ENCODE measurements at places on chromosomes 11 and 22.
A peak's percentile ranks its signal among the peaks of the same experiment; 100 is the strongest.

DNA sequence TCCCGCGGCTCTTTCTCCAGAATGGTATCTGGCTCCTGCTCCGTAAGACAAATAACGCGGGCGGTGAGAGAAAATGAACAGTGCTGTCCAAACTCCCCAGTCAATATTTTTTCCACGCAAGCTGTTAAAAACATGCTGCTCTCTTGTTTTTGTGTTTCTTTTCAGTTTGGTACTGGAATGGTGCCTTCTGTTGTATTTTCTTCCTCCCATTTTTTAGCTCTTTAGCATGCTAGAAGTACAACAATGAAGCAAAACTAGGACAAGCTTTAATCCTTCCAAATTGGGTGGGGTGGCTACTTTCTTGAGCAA lies 599 bp upstream of the PPP2R1B start:
- no peak for DNase-seq

DNA sequence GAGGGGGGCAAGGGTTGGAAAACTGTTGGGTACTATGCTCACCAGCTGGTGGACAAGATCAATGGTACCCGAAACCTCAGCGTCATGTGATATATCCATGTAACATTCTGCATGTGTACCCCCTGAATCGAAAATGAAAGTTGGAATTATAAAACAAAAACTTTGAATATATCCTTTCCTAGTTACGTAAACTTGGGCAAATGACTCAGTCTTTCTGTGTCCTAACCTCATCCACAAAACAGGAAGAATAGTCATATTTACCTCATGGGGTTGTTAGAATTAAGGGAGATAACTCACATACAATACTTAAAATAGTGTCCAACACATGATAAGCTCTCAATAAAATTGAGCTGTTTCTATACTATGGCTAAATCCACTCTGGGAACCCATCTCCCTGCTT lies 620.1 kb upstream of the KIRREL3 start:
- DNase-seq = no peak

GRCh38 chr11:130137999-130138398 lies 21.6 kb upstream of the ST14 start:
- no peak for DNase-seq

GRCh38 chr22:44869196-44869595 lies 116.8 kb downstream of the ARHGAP8 start:
- DNase-seq = no peak

DNA sequence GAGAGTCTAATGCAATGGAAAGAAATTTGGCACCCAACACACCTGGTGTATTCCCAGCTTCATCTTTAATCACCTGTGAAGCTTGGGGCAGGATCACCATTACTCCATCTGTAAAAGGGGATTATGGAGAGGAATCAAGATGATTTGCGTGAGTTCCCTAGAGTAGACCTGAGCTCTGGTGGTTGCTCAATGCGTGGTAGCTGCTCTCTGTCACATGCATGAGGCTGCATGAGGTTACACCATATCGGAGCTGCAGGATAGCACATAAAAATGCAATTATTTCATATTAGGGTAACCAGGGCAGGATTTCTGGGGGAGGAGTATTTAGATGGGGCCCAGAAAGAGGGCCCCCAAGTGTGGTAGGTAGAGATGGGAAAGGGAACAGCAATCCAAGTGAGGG lies 35.3 kb upstream of the CLMP start:
- DNase-seq = no peak

GRCh38 chr22:31748490-31748889 lies 1.4 kb downstream of the PRR14L start:
- no peak for DNase-seq

- no peak for DNase-seq
Measured at GRCh38 chr22:20324139-20324516, 4.3 kb upstream of the DGCR6L start.

DNA sequence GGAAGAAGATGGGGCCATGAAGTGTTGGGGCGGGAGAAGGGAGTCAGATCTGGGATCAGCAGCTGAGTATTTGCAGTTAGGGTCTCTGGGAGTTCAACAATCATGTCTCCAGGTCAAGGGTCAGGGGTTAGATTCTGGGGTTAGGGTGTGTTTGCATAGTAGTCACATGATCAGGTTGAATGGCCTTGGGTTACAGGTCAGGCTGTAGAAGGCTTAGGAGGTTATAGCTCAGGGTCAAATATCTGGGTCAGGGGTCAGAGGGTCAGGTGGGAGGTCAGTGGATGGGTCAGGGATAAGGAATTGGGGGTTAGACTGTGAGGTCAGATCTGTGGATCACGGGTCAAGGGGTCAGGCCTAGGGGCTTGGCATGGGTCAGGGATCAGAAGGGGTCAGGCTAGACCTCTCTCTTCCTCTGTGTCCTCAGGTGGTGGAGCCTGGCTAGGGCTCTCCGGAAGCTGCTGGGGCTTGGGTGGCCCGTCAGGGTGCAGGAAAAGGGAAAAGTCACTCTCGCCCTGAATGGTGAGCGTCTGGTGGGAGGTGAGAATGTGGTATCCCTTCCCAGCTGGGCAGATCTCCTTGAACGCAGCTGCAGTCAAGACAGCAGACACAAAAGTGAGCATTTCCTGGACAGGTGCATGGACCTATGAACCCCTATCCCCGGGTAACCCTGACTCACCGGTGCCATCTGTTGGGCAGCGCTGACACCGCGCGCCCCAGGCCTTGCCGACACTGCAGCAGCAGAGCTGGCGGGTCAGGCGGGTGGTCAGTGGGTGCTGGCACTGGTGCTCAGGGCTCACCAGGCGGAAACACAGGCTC lies 6.4 kb downstream of the LTBP3 start:
- DNase-seq = no peak

GRCh38 chr22:39237318-39238100 lies 7.3 kb downstream of the PDGFB start:
- DNase-seq = peak; percentile 17

- peak; percentile 31 for DNase-seq
Measured at GRCh38 chr11:68214173-68215086, 1.3 kb upstream of the KMT5B start.

DNA sequence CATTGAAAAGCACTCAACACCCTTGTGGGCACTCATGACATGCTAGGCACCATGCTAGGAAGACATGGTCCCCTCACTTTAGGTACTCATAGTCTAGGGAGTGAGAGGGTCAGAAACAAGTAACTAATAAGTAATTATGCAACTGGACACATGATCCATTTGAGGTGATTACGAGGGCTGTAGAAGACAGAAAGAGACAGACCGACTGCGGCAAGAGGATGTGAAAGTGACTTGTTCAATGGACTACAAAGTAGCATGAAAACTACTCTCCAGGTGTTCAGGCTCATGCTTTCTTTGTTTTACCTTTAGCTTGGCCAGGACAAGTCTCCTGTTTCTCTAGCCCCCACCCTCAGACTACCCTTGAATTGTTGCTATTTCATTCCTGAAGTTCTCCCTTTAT lies 310.8 kb upstream of the SORL1-AS1 start:
- no peak for DNase-seq

DNA sequence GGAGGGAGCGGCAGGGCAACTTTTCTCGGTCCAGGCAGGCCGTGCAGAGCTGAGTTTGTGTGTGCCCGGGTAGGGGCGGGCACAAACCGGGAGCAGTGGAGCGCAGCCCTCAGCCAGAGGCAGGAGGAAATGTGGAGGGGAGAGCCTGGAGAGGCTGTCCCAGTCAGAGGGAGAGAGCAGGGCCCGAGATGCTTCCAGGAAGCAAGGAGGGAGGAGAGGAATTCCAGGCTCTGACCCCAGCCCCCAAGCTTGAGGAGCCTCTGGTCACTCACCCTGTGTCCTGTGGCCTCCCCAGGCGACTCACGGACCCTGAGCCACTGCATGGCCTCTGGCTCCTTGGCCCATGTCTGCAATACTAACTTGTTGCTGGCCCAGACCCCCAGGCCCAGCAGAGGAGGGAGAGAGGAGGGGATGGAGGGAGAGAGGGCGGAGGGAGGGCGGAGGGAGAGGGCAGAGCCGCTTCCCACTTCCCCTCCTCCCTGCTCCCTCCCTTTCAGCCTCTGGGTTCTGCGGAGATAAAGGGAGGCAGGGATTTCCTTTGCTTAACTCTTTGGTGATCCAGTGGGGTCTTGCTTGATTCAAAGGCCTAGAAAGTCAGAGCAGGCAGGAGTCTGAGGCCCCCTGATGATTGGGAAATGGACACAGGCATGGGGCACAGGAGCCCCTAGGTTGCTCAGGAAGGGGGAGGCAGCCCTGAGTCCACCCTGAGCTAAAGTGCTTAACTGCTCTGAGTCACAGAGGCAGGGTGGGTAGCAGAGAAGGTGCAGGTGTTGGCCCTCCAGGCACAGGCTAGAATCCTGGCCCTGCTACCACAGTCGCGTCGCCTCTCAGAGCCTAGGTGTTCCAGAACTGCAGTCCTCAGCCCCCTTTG lies at the start of gene C1QTNF6:
Gene C1QTNF6, minus strand, starts transcription at position 357 of the 871 bp plus-strand sequence. Its CDS starts 34 bp downstream, at position 323.
- DNase-seq = no peak

DNA sequence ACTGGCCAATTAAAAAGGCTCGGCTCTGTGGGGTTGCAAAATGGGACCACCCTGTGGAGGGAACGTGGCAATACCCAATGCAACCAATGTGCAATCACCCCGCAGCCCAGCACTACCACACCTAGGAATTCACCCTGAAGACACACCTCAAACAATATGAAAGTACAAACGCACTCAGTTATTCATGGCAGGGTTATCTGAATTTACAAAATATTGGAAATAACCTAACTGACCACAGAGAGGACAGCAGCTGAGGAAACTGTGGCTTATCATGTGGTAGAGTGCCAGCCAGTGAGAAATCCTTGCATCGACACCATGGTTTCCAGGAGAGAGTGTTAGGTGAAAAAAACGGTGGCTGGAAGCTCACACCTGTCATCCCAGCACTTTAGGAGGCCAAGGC lies 18.7 kb downstream of the ALG12 start:
- no peak for DNase-seq

GRCh38 chr22:33923660-33924246 lies 3.5 kb upstream of the LARGE1 start:
- DNase-seq = peak; percentile 23

DNA sequence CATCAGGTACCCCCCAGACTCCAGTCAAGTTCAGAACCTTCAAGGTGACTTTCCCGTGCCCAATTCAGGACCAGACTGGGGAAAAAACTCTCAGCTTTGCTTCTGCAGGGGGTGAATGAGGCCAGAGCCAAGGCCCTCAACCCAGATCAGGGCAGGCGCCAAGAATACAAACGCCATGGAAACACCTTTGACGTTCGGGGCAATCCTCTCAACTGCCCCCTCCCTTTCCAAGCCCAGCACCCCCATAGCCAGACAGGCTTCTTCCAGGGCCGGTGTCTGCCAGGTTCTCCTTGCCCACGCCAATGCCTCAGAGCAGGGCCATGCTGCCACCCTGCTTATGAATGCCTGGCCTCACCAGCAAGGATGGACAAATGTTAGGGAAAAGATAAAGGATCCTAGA lies 5.8 kb downstream of the ARHGAP1 start:
- no peak for DNase-seq

DNA sequence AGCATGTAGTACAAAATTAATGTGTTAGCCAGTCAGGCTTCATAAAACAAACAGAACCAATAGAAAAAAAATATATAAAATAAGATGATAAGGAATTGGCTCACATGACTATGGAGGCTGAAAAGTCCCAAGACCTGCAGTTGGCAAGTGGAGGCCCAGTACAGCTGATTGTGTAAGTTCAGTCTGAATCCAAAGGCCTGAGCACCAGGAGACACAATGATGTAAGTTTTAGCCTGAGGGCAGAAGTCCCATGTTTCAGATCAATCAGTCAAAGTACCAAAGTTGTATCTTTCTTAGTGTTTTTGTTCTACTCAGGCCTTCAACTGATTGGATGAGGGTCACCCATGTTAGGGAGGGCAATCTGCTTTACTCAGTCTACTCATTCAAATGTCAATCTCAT lies 14.3 kb upstream of the OR10D3 start:
- no peak for DNase-seq

GRCh38 chr22:19044381-19044780 lies 77.8 kb downstream of the DGCR2 start:
- DNase-seq = no peak

DNA sequence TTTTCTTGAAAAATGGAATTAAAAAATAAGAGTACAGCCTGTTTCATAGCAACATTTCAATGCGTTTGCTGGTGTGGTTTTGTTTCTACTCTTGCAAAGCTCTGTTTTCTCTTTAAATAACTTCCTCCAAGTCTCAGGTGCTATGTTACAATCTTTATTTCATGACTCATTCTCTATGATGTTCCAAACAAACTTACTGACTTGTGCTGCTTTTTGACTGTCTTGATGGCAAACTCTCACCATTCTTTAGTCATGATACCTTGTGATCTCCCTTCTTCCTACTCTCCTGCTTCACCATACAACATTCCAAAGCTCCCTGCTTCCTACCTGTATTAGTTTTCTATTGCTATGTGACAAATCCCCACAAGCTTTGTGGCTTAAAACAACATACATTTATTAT lies 166.1 kb downstream of the C11orf91 start:
- no peak for DNase-seq

GRCh38 chr22:49197505-49197904 lies 630.2 kb downstream of the BRD1 start:
- DNase-seq = no peak

DNA sequence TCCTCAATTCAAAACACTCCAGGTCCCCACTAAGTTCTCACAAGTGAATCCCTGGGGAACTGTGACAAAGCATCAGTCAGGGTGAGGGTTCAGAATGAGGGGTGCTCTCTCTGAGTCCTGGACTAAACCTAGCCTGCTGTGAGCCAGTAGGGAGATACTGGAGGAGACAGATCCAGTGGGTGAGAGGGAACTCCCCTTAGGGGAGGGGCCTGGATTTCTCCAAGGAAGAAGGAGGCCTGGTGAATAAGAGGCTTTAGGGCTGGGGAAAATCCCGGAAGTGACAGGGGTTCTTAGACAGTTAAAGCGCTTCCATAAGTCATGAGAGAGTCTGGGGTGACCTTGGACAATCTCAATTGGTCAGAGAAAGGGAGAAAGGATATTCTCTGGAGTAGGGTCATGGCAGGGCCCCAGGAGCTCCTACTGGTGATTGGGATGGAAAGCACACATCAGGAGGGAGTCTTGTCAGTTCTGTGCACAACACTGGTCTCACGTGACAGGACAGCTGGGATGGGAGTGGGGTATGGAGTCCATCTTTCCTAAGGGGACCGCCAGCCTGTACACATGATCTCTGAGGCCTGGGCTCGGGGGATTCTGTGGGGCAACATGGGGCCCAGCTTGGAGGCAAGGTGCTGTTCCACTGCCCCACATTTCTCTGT lies 1.5 kb downstream of the TBC1D10A start:
- no peak for DNase-seq

DNA sequence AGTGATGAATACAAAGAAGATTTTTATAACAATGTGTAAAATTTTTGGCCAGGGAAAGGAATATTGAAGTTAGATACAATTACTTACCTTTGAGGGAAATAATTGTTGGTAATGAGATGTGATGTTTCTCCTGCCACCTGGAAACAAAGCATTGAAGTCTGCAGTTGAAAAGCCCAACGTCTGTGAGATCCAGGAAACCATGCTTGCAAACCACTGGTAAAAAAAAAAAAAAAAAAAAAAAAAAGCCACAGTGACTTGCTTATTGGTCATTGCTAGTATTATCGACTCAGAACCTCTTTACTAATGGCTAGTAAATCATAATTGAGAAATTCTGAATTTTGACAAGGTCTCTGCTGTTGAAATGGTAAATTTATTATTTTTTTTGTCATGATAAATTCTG lies 5.3 kb downstream of the BIRC3 start:
- DNase-seq = no peak
